DMS79 treated with DMSO at 0.1 percent for 48 hours (cell line): ENCODE measurements at places on chromosomes 16 and 17.

DNA sequence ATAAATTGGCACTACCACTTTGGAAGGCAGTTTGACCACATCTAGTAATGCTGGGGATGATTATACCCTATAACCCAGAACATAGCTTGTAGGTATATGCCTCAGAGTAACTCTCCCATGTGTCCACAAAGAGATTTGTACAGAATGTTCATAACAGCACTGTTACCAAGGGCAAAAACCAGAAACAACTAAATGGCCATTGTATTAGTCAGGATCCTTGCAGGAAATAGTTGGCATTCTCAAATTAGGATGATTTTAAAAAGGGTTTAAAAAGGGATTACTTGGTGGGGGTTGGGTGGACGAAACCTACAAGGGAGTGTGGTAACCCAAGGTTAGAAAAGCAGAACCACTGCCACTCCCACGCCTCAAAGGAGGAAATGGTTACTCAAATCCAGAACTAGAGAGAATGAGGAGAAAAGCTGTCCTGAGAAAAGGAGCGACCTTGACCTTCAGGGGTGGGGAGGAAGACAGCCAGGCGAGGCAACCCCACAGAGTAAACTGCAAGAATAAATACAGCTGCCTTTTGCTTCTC is 2.1 kb downstream of the CPPED1 start:
- no peak for DNase-seq

GRCh38 chr17:73838815-73839214 is 194.6 kb upstream of the SDK2 start:
- DNase-seq: peak; percentile 10

DNA sequence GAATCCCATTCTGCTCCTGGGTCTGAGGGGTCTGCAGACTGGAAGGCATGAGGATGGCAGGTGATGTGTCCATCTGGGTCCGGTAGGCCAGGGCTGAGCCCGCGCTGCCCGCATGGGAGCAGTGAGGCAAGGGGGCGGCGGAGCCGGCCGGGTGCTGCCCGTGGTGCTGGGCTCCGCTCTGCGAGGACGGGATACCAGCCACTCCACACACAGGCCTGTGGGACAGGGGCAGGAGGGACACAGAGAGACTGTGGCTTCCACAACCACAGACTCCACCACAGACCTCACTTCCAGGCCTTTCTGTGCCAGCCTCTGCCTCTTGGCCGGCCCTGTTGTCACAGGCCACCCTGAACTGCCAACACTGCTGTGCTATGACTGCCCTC is 25.4 kb downstream of the MAP1LC3B start:
- DNase-seq: no peak

- no peak for DNase-seq
Observed at GRCh38 chr16:73882651-73883050, 414.0 kb upstream of the PSMD7 start.

DNA sequence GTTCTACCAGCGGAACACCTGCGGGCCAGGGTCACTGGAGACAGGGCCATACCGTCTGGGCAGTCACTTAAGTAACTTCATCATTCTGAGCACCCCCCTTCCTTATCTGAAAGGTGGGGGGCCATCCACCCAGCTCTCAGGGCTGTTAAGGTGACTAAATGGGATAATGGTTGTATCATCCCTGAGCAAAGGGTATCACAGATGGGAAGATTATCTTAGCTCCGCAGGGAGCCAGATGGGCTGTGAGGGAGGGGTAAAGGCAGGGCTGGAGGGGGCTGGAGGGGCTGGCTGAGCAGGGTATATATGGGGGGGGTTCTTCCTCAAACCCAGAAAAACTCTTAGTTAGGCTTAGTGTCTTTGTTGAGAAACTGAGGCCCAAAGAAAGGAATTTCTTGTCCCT is 2.9 kb upstream of the CACNA1G start:
- DNase-seq: no peak

GRCh38 chr17:77768248-77768852 is 190.2 kb upstream of the TNRC6C start:
- peak; percentile 30 for DNase-seq

GRCh38 chr16:22683730-22684573 is 130.0 kb upstream of the HS3ST2 start:
- DNase-seq: no peak

- no peak for DNase-seq
Observed at GRCh38 chr17:2151358-2152033, 96.6 kb downstream of the HIC1 start.

- no peak for DNase-seq
Observed at GRCh38 chr16:1630450-1631213, 18.5 kb downstream of the CRAMP1 start.

DNA sequence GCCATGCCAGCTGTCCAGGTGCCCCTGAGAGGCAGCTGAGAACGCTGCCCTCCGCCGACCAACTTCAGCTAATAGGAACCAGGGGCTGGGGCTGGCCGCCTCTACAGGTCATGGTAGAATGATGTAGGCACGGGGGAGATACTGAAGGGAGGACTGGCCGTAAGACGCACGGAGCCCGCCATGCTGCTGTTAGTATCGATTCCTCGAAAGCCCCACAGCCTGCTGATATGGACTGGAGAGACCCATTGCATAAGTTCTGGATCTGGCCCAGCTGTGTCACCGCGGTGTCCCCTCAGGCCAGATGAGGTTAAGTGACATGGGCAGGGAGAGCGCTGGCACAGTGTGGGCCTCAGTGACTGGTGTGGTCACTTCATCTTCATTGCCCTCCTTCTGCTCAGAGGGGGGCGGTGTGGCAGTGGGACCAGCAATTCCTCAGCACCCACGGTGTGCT is 75.6 kb downstream of the AMFR start:
- DNase-seq: no peak

- no peak for DNase-seq
Observed at GRCh38 chr17:41522301-41523224, 3.9 kb upstream of the KRT15 start.

- DNase-seq: peak; percentile 18
Observed at GRCh38 chr17:82875407-82875856, 35.6 kb upstream of the ZNF750 start.

DNA sequence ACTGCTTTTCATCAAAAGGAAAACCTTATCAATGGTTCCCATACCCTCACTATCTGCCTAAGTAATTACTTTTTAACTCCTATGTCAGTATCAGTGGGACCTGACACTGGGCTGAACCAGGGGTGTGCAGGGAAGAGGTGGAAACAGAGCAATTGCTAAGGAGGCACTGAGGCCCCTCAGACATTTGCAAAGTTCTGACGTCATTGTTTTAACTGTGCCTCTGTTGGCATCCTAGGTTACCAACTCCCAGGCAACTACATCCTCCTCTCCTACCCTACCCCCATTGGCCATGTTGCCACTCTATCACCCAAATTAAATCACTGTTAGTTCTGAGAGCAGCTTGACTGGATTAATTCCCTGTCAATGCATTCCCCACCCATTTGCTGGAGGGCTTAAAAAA is 8.0 kb upstream of the WWOX start:
- no peak for DNase-seq

- DNase-seq: no peak
Observed at GRCh38 chr16:89110641-89111040, 17.0 kb downstream of the ACSF3 start.

DNA sequence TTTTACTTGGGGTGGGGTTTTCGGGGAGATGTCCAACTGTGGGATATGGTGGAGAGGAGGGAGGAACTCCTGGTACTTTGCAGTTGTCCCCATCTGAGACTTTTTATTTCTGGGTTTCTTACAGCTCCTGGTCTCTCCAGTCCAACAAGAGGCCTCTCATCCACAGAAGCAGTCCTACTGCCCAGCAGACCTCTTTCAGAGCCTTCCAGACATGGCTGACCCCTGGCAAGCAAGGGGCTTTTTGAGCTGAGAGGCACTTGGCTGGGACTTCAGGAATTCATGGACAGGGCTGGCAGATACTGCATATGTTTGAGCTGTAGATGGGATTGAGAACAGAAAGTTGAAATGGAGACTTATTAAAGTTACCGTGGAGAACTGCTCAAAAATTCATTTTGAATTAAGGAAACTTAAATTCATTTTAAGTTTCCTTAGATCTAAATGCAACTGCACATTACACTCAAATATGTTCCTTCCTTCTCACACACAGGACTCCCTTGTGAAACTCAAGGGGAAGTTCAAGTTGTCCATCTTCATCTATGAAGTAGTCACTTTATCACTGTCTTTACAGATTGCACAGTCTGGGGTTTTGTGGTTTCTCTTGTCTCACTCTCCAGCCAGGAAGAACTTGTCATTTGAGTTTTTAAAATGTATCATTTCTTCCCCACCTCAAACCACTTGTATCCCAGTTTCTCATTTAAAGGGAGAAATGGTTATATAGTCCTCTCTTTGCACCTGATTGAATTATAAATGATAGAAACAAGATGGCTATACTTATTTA is 1.1 kb downstream of the LASP1NB start:
- no peak for DNase-seq

DNA sequence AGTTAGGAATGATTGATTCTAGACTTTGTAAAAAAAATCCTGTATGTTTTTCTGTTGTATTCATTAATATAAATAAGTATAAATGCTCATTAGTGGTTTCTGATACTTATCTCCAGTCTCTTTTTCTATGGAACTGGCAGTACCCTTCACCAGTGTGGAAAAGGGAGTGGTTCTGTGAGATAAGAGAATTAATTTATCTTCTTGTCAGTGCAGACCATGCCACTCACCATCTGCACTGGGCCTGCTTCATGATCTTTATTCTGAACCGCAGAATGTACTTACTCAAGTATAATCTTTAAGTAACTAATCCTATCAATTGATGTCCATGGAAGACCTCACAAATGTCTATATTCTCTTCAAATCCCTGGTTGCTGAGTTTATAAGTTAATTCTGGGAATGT is 836.1 kb upstream of the CDH8 start:
- DNase-seq: no peak

DNA sequence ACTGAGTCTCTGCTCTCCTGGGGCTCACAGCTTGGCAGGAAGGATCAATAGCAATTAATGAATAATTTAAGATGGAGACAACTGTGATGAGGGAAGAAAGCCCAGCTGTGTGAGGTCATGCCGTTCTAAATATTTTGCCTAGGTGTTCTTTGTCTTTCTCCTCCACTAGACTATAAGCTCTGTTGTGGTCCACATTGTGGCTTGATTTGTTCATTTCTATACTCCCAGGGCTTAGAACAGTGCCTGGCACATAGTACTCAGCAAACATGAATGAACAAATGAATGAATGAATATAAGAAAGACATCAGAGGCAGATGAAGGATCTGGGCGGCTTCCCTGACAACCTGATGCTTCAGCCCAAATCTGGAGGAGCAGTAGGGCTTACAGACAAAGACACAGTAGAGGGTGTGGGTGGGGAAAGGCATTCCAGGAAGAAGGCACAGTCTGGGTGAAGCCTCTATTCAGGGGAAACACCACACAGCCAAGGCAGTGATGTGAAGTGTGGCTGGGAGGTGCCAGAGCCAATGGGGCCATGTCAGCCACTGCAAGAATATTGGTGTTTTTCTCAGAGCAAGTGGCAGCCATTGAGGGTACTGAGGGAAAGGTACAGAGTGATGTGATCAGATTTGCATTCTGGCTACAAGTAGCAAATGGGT is 8.3 kb downstream of the CDH13 start:
- DNase-seq: no peak

DNA sequence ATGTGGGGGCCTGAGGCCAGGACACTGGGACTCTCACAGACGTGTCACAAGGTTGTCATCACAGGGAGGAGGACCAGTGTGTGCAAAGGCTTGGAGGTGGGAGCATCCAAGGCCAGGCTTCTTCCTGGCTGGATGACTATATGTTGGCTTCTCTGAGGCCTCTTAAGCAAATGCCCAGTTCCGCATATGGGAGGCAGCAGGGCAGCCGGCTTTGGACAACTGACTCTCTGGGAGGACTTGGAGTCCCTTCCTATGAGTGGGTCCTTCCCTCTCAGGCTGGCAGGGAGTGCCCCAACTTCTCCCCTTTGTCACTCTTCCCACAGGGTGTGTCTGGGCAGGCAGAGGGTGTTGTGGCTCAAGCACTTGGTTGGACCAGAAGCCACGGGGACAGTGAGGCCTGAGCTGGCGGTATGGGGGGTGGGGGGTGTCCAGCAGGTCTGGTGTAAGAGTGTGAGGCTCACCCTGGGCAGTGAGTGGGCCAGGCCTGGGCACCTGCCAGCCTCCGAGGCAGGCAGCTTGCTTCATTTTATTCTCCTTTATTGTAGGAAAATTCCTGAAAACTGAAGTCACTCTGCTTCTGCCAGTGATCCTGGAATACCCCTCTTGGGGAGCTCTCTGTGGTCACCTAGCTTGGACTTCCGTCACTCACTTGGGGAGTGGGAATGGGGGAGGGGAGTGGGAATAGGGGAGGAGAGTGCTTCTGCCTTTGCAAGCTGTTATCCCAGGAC is 14.9 kb downstream of the ADGRG1 start:
- DNase-seq: no peak

DNA sequence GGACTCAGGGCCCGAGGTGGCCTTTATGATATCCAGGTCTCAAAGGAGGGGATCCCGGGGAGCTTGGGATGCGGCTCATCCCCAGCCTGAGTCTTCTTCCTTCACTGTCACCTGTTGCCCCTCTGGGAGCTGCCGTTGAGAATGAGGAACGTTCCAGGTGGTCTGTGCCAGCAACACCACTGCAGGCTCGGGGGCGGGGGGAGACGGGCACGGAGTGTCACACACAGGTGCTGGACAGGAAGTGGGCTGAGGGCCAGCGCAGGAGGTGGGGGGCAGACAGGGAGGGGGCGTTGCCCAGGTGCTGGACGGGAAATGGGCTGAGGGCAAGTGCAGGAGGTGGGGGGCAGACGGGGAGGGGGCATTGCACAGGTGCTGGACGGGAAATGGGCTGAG is 28.2 kb downstream of the METRNL start:
- no peak for DNase-seq

GRCh38 chr16:524274-525040 is 3.1 kb upstream of the CAPN15 start:
- no peak for DNase-seq

GRCh38 chr17:53719229-53719628 is 103.5 kb upstream of the KIF2B start:
- no peak for DNase-seq

DNA sequence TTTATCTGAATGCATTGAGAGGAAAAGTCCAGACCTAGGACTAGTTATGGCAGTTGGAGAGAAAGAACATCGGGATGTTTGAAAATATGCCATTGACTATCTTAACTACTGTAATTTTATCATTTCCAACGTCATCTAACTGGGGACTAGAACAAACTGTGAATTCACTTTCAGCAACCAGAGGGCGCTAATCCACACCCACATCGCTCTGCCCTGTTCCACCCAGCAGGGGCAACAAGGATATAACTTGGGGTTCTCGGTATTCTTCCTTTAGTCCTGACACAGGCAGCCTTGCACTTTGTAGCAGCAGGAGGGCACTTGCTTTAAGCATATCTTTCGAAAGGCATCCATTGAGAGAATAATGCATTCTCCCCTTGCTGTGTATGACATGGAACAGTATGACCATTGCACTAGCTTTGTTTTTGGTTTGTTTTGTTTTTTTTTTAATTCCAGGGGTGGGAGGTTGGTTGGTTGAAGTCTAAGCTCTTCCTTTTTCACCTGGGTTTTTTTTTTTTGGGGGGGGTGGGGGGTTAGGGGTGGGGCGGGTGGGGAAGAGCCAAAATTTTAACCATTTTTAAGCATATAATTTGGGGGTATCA is 31.5 kb downstream of the SIAH1 start:
- no peak for DNase-seq

DNA sequence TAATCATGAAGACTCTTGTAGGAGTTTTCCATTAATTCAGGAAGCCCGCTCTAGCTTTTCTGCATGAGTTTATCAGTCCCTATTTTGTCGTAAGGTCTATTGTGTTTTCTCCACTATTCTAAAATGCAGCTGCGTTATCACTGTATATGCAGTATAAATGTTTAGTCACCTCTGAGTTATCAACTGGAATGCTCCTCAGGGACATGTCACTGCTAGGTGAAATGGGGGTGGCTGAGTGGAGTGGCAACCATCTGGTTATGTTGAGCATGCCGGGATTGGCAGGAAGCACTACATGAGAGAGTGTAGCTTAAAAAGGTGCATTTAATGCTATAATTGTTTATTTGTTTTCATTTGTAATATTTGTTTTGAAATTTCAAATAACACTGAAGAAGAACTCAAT is 285.2 kb upstream of the ELAC2 start:
- no peak for DNase-seq
